ENCODE measurements at places on chromosomes 11 and 22.

GRCh38 chr11:45933131-45933831 is 10.8 kb downstream of the LARGE2 start:
- DNase-seq, result no peak

- DNase-seq, result no peak
Observed at GRCh38 chr22:43571181-43571580, 159.4 kb downstream of the MPPED1 start.

DNA sequence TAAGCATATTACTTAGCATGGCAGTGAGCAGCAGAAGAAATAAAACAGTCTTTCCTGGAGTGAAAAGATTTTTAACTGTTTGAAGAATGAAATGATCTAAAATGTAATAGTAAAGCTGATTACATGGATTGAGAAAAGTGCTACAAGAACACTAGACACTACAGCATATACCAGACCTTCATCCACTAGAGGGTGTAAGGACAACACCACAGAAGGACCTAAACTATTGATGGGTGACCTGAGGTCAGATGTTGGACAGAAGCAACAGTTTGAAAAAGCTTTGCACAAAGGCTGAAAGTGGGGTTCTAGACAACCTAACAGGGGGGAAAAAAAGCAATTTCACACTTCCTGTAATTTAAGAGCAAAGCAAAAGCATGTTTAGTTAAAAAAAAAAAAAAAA is 97.7 kb downstream of the RBFOX2 start:
- DNase-seq, result no peak

DNA sequence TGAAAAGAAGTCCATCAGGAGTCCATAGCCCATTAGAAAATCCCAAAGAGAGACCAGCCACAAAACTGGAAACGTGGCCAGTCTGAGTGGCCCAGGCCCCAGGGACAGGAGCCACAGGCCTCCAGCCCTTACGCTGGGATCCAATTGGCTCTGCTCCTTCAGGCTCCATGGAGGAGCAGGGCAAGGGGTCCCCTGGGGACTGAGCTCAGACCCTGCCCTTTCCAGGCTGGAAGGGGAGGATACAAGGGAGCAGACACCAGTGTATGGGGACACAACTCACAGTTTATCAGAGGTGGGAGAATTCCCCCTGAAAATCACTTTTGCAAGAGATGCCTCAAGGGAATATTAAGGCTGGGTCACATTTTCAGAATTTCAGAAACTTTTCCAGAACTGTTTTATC is 227.5 kb downstream of the NTM start:
- DNase-seq, result no peak

DNA sequence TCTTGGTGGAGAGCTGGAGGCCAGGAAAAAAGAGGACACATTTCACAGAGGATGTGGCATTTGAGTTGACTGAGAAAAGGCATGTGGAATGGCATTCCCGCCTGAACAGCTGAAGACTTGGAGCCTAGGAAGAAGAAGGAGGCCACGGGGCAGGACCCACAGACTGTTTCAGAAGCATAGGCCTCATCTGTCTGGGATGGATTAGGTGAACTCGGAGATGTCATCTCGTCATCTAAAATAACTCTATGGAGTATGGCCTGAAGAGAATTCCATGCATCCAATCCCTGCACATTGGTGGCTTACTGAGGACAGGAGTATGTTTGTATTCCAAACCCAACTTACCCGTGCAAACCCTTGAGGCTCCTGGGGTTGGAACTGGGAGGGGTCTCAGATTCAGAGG is 16.4 kb downstream of the SPATA19 start:
- no peak for DNase-seq

GRCh38 chr22:28095316-28096095 is 176.4 kb upstream of the PITPNB start:
- no peak for DNase-seq

DNA sequence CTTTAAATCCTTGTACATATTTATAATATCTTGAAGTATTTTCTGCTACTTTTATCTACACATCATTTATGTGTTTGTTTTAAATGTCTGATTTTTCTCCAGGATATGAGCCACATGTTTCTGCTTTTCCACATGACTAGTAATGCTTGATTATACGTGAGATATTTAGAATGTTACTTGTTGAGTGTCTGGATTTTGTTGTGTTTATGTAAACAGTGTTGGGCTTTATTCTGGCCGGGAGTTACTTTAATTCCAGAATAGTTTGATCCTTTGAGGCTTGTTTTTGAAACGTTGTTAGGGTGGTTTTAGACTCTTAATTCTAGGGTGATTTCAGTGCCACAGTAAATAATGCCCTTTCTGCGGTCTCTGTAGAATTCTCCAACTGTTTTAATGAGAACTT is 252.9 kb downstream of the BLID start:
- no peak for DNase-seq

GRCh38 chr11:40841231-40841630 is 618.2 kb downstream of the LRRC4C start:
- DNase-seq, result no peak

- DNase-seq, result no peak
Observed at GRCh38 chr11:96015906-96016565, 92.1 kb upstream of the MTMR2 start.

- DNase-seq, result no peak
Observed at GRCh38 chr22:47049078-47049624, 286.7 kb downstream of the TBC1D22A start.

GRCh38 chr11:47589977-47590861 is 3.7 kb downstream of the FAM180B start:
- DNase-seq, result no peak

DNA sequence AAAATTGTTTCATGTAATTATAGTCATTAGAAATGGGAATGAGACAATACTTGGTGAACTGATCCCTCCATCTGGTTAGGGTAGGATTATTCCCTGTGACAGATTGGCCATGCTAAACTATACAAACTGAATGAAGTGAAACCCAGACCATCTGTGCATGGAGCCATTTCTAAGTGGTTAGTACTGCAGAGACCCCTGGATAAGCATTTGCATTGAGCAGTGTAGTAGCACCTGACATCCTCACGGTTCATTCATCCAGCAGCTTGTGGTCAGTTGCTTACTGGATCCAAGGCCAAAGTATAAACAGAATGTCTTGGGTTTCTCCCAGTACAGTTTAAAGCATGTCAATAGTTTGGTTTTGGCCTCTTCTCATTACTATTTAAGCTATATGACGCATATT is 93.8 kb upstream of the ARHGAP42 start:
- DNase-seq, result no peak

DNA sequence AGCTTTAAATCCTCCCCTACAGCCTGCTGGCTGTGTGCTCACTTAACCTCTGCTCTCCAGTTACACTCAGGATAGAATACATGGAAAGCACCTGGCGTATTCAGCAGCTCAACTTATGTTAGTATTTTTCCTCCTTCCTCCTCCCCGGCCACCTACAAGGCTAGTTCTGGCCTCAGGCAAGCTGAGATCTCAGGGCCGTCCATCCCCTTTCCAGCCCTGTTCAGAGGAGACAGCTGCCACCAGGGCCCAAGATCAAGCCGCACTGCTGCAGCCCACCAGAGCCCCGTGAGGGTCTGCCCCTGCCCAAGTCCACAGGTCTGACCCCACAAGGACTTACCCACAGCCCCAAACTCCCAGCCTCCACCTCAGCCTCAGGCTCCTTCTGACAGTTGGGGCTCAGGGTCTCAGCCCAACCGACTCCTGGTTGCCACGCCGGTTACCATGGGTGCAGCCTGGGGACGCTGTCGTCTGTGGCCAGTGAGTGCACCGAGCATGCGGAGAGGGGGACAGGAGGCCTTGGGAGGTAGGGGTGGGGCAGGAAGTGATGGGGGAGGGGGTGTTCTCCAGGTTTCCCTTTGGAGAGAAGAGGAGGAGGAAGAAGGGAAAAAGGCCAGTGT is at the start of gene C11orf16:
TSS of gene C11orf16 (minus strand) at position 384 of the 617 bp plus-strand sequence. CDS start 639 bp downstream, outside the sequence.
- no peak for DNase-seq

GRCh38 chr11:92212530-92212929 is 12.1 kb upstream of the FAT3 start:
- DNase-seq, result no peak

- DNase-seq, result no peak
Observed at GRCh38 chr11:57453543-57454177, 6.7 kb upstream of the RTN4RL2 start.

- DNase-seq, result no peak
Observed at GRCh38 chr11:7098235-7098832, 9.5 kb downstream of the RBMXL2 start.

DNA sequence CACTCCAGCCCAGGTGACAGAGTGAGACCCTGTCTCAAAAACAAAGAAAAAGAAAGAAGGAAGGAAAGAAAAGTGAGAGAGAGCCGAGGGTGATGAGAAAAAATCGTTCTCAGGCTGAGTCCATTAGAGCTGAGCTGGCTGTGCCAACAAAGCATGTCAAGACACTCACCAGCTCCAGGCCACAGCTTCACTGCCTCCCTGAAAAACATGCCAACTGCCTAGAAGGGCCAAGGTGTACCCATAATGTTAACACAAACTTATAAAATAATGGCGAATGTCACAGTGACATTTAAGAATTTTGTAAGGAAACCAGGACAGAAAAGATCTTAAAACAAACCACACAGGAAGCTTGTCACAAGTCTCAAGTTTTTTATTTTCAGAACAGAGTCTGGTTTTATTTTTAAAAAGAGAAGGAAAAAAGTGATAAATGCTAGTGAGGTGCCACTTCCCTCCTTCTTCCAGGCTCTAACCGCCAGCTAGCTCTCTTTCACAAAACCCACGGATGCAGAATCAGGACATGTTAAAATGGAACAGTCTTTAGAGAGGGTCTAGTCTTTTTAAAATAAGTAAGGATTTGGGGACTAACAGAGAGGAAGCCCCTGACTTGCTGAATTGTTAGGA is 5.1 kb downstream of the TMEM121B start:
- no peak for DNase-seq

DNA sequence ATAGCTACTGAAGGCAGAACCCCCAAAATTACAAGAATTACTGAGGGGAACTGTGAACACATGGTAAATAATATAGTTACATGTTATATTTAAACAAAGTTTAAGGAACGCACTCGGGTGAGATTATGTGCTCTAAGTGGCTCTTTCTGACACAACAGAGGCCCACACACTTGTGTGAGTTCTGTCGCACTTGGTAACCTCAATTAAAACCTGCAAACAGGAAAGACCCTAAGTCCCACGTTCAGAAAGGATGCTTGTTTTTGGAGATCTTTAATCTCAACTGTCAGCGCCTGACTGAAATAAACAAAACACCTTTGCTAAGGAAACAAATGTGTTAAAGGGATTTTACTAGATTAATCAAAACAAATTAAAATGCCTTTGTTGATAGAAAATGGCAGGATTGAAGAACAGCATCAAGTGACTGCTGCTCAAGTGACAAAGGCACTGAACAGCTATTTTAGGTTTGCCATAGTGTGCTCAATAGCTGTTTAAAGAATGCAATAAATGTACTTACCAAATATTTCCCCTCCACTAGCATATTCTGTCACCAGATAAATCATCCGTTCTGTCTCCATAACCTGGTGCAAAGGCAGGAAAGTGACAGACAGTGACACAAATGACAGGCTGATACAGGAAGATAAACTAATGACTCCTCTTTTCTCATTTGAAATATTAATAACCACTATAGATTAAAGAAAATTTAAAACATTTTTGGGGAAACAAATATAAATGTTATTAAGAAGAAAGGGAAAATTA is 116.3 kb upstream of the APOA1 start:
- DNase-seq, result no peak

DNA sequence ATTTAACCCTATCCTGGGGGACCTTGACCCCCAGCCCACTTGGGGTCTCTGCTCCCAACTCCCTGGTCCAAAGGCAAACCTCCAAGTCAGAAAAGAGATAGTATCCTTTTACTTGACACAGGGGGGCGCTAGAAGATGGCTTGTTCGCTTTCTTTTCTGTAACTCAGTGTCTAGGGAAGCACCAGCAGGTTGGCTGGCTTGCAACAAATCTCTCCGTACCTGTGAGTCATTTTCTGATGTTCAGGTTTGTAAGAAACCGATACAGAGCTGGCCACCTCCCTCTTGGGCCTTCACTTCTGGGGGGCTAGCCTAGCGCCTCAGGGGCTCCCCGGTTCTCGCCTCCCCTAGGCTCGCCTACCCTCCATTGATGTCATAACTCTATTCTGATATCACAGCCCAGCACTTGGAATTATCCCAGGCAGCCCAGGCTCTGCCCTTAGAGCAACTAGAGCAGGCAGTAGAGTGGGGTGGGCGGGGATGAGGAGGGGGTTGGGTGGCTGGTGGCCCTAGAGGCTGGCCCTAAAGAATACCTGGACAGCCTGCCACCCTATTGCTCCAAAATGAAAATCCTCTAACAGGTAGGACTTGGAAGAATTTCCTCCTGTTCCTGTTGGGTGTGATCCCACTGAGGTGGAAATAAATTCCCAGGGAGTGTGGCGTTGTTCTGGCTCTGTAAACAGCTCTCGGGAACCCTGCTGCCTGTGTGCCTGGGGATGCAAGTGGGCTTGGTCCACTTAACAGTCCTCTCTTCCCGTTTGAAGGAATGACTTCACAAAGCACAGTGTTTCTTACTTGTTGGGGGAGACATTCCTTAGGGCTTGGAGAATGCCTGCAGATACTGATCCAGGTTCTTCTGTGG is 69.4 kb downstream of the OSBP2 start:
- no peak for DNase-seq

- no peak for DNase-seq
Observed at GRCh38 chr11:68259122-68259959, 12.4 kb downstream of the C11orf24 start.

- no peak for DNase-seq
Observed at GRCh38 chr22:46173152-46173551, 22.8 kb downstream of the PPARA start.

- no peak for DNase-seq
Observed at GRCh38 chr11:16114978-16115871, 241.1 kb downstream of the SOX6 start.

DNA sequence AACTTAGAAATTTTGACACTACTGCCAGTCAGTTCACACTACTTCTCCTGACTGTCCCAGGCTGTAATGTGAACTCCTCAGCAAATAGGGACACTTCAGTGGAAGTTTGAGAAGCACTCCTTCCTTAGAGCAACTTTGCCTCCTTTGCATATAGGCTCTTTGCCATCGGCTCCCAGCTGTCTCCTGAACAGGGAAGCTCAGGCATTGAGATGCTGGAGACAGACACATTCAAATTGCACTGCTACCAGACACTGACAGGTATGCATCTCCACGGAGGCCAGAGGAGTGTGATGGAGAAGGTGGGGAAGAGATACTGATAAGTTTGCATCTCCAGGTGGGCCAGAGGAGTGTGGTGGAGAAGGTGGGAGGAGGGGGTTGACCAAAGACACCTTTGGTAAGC is 1.4 kb downstream of the TRAPPC4 start:
- no peak for DNase-seq

- no peak for DNase-seq
Observed at GRCh38 chr11:133285359-133285758, 246.9 kb downstream of the OPCML start.

DNA sequence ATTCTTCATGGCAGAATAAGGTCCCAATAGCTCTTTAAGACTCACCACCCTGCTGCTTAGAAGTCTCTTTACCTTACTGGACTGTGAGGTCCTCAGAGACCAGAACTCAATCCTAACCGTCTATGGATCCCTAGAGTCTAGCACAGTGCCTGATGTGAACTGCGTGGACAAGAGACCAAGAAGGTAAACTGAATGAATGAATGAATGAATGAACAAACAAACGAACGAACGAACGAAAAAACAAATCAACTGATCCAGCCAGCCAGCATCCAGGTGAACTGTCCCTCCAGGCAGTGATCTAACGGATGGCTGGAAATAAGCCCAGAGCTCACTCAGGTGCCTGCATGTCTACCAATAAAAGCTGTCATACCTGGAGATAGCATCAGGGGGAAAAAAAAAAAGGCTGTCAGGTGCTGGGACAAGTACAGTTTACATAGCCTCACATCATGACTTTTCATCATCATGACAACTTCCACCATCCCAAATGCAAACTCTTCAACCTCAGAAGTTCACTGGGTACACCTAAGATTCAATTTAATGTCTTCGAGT is 59.8 kb downstream of the PACSIN2 start:
- no peak for DNase-seq

- no peak for DNase-seq
Observed at GRCh38 chr11:34680206-34680605, 59.3 kb downstream of the EHF start.
